ENCODE measurements at places on chromosomes 11 and 22.
A peak's percentile ranks its signal among the peaks of the same experiment; 100 is the strongest.

DNA sequence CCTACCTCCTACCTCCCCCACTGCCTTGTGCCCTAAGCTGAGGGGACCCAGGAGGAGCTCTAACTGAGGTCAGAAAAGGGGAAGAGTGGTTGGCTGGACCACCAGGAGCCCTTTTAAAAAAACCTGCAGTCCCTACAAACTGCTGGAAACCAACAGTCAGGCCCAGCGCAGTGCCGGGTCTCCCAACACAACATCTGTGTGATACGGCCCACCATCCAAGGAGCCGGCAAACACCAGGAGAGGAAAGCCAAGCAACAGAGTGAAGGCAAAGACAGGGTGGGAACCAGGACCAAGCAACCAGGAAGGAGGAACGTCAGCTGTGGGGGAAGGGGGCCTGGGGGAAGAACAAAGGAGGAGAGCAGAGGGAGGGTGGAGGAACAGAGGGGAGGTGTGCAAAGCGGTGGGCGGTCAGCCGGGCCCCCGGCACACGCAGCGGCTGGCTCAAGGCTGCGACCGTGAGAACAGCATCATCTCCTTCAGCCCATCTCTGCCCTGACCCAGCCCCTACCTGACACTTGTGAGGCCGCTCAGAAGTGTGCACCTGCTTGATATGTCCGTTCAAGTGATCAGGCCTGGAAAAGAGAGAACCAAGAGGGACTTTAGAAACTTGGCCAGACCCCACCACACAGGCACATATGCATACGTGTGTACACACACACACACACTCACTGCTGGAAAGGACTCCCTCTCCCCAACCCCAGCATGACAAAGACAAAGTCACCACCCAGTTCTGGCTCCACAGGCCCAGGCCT is 3.6 kb downstream of the PATZ1 start:
- DNase-seq = no peak

- DNase-seq = no peak
These were observed 1056.1 kb downstream of the LRRC4C start for GRCh38 chr11:40403321-40403720.

GRCh38 chr22:49935561-49935960 is 17.1 kb downstream of the CRELD2 start:
- no peak for DNase-seq

DNA sequence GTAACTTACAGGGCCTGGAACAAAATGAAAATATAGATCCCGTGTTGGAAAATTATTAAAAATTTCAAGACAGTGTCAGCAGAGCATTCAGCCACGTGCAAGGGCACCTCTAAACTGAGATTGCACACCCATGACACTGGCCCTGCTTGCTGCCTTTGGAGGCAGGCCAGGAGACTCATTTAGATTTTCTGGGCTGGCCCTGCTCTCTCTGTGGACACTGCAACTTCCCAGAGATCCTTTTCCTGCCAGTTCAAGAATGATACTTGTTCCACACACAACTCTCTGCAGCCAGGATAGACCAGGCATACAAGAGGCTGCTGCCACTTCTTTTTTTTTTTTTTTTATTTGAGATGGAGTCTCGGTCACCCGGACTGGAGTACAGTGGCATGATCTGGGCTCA is 56.7 kb upstream of the PTPRJ start:
- DNase-seq = peak; percentile 57

- no peak for DNase-seq
These were observed 406.5 kb upstream of the CCDC90B start for GRCh38 chr11:83692675-83693074.

DNA sequence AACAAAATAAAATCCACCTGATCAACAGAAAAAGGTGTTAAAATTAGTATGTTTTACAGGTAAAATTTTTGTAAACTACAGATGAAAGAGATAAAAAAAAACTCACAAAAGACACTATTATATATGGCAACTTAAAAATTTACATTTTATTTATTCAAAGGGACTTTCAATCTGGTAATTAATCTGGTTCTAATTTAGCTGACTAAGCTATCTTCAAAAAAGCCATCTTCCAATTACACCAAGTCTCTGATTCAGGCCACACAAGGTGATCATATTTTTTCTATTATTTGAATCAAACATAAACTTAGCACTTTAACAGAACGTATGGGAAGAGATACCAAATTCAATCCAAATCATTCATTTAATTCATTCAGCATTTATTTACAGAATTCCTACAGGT is 7.6 kb downstream of the MRE11 start:
- DNase-seq = no peak

GRCh38 chr11:70498976-70499801 is 100.9 kb downstream of the CTTN start:
- DNase-seq = no peak

DNA sequence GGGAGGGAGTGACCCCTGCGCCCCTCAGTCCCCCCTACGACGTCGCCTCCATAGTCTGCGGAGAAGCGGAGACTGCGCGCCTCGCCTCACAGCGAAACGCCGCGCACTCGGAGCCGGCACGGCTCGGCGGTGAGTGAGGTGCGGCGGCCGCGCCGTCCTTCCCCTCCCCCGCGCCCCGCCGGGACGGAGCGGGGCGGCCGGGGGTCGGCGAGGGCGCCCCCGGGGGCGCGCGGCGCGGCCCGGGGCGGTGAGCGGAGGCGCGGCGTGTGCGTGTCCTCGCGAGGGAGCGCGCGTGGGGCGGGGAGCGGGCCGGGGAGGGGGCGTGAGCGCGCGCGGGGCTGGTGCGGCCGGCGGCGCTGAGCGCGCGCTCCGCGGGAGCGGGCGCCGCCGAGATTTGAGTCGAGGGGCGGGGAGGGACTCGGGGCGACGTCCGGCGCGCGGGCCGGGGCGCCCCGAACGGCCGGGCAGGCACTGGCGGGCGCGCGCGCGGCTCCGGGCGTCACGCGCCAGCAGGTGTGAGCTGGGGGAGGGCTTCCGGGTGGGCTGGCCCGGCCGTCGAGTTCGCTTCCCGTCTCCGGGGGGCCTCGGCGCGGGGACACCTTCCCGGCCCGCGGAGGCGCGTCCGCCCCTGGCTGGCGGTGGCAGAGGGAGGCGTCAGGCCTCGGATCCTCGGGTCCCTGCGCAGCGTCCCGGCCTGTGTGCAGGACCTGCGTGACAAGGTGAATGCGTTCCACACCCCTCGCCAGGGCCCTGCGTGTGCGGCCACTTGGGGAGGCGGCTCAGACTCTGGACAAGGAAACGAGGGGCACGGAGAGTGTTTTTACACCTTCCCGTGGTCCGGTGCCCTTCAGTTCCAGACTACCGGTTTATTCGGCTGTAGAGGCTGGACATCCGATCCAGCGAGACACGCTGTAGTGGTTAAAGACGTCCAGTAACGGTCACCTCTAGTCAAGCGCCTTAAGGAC is 50.4 kb downstream of the FAM83F start:
- no peak for DNase-seq

DNA sequence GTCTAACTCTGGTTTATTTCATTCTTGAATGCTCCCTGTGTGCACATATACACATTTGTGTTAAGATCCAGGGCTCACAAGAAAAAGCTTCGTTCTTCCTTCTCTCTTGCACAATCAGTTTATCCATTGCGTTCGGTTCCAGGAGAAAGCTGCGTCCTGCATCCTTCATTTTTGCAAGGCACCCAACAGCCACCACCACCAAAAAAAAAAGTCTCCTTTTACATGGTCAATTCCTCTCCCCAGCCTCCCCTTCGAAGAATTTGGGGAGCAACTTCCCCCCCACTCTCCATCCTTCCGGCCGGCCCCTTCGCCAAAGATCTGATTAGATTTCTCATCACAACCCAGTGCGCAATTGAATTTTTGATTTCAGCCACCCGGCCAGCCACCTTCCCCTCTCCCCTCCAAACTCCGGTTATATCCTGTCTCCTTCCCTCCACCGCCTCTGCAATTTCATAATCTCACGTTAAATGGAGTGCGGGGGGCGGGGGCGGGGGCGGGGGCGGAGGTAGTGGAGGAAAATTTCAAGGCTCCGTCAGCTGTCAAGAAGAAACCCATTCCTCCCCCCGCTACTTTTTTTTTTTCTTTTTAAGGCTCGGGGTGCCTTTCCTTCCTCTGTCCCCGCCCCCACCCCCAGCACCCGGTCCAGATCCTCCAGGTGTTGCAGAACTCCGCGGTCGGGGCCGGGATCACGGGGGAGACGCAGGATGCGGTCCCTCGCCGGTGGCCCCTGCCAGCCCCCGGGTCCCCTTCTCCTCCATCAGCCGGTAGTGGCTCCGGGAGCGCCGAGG is 1166.5 kb downstream of the LRRC4C start:
- no peak for DNase-seq

GRCh38 chr11:130527636-130528297 is 79.3 kb downstream of the ADAMTS15 start:
- no peak for DNase-seq

DNA sequence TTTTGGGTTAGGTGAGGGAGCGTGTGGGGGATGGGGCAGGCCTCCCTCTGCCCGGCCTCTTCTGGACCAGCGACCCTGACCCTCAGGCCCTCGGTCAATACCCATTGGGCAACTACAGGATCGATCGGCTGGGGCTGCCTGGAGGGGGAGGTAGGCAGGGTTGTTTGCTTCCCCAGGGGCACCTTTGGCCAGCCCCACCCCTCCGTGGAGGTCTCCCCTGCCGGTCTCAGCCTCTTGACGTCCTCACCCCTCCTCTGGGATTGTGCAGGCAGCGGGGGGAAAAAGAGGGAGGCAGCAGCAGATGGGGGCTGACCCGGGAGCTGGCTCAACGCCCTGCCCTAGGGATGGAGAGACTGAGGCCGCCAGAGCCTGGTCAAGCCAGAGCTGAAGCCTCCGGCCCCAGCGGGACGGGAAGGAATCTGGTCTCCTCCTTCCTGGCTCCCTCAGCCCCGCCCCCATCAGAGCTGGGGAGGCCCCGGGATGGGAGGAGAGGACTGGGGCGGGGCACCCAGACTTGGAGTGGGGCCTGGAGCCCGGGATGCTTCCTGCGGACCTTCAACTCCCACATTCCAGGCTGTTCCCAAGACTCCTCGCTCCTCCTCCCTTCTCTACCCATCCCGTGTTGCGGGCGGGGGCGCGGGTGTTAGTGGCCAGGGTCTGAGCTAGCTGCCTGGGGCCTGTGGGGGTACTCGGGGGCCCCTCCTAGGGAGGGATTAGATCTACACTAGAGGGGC is 14.4 kb upstream of the CDC42EP1 start:
- DNase-seq = no peak

DNA sequence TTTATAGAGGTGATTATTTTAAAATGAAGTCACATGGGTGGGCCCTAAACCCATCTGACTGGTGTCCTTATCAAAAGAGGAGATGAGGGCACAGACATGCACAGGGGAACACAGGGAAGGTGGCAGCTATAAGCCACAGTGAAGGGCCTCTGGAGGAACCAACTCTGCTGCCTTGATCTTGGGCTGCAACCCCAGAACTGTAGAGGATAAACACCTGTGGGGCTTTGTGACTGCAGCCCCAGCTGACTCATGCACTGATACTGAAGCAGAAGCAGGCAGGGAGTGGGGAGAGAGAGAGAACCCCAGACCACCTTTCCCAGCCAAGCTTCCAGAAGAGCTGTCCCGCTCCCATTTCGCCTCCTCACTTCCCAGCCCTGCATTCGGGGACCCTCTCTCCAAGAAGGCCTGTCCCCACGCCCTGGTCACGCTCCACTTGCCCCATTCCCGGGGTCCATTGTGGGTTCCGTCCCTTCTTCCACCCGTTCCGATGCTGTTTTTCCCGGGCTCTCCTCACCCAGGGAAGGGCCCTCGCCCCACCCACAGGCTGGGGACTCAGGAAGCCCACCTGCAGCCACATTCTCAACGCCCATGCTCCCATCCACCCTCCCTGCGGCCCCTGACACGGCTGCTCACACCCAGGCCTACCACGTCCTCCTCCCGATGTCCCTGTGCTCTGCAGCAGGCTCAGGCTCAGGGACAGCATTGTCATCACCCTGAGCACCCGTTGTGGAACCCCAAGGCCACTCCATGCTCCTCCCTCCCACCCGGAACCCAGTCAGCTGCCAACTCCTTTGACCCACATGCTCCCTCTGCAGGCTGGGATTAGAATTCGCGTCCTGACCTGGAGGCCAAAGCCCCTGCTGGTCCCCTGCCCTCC is 90.8 kb upstream of the SHANK2 start:
- DNase-seq = no peak

- DNase-seq = no peak
These were observed 184.9 kb downstream of the SBF2 start for GRCh38 chr11:10108915-10109680.
